T-helper 1 cell (primary cell): ENCODE measurements at places on chromosomes 2 and 18.

GRCh38 chr18:79241755-79242154 lies 154.0 kb upstream of the NFATC1 start:
- DNase-seq: no peak

- DNase-seq: no peak
These were observed 19.5 kb upstream of the AGXT start for GRCh38 chr2:240848900-240849680.

DNA sequence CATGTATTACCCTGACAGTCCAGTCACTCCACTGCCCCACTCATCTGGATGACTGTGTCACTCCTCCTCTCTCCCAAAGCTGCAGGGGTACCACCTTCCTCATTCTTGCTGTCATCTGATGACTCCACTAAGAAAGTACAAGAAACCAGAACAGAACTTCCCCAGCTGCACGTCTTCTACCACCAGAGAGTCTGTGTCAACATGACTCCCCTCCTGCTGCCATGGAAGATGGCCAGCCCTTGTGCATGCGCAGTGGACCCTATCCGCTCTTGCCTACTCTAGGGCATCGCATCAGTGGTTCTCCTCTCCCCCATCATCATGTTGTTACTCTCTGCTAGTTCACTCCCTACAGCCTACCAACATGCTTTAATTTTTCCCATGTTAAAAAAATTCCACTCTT lies 14.5 kb upstream of the ST8SIA3 start:
- no peak for DNase-seq

DNA sequence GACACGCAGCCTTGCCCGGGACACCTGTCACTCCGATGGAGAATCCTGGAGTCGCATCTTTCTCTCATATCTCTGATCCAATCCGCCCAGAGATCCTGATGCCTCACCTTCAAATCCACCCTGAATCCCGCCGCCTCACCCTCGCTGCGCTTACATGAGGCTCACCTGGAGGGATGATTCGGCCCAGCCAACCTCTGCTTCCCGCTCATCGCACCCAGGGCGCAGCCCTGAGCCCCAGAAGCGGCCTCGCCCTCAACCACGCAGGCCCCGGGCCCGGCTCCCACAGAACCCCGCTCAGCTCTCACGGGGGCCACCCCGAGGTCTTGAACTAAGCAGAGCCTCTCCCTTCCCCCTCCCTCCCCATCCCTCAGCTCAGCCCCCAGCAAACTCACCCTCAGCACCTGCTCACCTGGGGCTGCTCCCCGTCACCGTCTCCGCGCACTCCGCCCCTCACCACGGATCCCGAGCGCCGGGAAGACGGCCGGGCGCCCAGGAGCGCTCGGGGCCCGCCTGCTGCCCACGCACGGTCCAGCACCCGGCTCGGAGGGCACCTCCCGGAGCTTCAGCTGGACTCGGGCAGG lies 160.0 kb downstream of the NDUFA10 start:
- no peak for DNase-seq

GRCh38 chr2:156083763-156084493 lies 248.6 kb downstream of the NR4A2 start:
- no peak for DNase-seq

DNA sequence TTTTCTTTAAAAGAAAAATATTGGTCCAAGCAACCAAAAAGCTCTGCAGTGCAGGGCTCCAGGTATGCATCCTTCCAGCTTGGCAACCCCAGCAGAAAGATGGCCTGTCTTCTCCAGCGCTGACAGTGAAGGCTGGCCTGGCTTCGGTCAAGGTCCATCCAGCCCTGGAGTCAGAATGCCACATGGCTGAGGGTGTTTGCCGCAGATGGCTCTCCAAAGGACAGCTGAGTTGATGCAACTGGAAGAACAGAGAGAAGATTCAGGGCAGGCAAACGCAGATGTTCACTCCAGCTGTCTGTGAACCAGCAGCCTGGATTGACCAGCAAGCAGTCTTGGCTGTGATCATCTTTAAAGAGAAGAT lies 51.4 kb downstream of the MARCO start:
- DNase-seq: no peak

DNA sequence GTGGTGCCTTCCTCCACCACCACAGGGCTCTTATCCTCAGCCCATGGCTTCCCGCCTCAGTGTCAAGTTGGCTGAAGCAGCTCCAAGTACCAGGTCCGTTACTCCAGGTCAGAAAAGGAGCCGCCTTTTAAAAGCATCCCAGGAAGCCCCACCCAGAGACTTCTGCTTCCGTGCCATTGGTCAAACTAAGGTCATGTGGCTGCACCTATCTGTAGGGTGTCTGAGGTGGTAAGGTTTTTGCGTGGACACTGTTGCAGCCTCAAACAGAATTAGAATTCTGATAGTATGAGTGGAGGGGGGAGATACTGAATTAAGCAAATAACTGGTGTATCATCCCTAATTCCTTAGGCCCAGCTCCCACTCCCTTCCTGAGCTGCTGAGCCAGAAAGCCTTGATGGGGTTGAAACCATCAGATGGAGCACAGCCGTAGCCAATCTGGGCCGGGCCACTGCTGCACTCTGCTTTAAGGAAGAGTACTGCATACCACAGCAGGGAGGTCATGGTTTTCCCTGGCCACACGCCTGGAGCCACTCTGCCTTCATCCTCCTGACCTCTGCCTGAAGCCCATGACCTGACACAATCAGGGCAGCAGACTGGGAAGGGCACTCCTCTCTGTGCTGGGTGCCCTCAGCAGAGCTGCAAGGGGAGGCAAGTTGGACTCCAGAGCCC lies 8.4 kb downstream of the TMEM247 start:
- no peak for DNase-seq

DNA sequence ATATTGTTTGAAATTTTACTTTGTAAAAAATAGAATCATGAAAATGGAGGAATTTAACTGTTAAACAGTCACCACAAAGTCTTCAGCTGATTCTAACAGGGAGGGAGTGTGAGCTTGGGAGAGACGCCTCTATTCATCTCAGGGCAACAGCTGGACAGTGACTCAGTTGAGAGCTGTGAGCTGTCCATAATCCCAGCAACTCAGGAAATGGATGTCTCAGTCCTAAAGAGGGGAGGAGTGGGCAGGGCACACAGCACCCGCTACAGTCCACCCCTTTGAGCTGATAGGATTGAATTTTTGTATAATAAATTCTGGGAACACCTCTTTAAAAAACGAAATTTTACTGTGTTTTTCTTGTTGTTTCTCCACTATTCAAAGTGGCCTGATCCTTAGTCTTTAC lies 255.1 kb upstream of the THUMPD2 start:
- DNase-seq: no peak

DNA sequence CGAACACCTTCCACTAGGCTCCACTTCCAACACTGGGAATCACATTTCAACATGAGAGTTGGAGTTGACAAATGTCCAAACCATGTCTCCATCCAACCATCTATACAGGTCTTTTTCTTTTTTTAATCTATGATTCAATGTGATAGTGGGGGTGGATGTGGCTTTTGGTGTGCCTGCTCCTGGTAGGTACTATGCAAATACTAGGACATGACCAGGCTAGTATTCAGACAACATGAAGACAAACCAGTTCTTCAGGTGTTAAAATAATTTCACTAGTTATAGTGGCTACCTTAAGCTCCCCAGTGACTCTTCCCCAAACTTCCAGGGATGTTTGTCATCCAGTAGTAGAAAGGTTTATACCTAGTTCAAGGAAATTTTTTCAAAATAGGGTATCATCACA lies 387.5 kb downstream of the CDH2 start:
- DNase-seq: no peak

DNA sequence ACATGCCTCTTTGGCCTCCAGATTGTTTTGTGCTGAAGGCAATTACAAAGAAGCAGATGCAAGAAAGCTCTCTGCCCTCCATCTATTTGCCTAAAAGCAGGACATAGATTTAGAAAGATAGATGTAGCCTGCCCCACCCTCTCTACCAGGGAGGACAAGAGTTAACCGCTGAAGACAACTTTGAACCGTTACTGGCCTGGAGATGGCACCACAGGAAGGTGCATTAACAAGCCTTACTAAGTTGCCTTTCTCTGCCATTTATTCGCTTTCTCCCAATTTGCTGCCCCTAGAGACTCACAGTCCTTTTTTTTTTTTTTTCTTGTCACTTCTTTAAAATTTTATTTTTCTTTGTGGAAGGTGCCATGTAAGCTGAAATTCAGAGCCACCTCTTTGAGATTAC lies 28.8 kb upstream of the RMDN2 start:
- DNase-seq: no peak

DNA sequence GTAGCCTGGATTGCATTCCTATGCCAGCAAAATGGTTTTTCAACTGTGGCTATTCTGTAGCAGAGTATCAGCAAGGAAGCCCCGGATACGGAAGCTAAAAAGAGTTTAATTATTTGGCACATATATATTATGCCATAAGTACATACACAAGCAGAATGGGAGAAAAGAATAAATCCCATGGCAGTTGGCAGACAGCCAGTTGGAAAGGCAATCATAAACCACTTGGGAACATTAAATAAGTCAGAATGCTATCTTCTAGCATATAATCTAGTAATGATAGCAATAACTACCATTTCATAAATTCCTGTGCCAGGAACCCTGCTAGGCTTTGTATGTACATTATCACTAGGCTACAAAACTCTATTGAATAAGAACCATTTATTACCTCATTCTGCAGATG lies 26.0 kb downstream of the GALNT5 start:
- DNase-seq: no peak

GRCh38 chr2:233260661-233261060 lies 9.2 kb downstream of the ATG16L1 start:
- no peak for DNase-seq

DNA sequence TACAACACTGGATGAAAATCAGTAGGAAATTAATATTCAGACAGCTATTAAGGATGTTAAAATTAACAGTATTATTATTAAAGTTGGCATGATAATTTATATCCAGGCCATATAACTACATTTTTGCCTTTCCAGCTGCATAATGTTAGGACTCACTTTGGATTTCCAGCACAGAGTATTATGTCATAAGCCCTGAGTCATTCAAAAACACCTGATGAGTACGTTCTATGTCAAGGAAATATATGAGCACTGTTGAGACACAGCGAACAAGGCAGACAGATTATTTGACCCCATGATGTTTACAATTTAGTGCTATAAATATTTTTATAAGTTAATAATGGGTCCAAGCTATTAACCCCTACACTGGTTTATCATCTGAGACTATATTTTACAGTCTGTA lies 59.8 kb upstream of the RIT2 start:
- no peak for DNase-seq

- no peak for DNase-seq
These were observed 27.9 kb upstream of the CCBE1 start for GRCh38 chr18:59725142-59725541.

- peak; percentile 12 for DNase-seq
These were observed at the start of gene LAMA3 for GRCh38 chr18:23689031-23689615. Gene LAMA3 (plus strand): TSS chr18:23689453. CDS start chr18:23689684, 231 bp downstream.

DNA sequence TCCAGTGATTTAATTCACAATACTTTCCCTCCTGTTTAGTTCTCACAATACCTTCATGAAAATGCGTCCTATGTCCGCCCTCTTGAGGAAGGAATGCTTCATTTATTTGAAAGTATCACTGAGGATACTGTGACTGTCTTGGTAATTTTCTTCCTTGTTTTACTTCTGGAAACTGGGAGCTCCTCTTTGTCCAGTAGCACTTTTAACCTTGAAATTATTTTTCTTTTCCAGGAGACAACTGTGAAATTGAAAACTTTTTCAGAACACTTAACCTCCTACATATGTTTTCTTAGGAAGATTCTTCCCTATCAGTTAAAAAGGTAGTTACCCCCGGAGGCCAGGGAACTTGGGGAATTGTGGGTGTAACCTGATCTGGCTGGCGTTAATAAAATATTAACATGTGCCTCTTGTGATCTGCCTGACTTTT lies 58.9 kb upstream of the STON1 start:
- DNase-seq: no peak

- DNase-seq: no peak
These were observed 60.1 kb upstream of the YWHAQ start for GRCh38 chr2:9690716-9691498.

GRCh38 chr2:121598087-121598486 lies 51.2 kb downstream of the CLASP1 start:
- DNase-seq: no peak

DNA sequence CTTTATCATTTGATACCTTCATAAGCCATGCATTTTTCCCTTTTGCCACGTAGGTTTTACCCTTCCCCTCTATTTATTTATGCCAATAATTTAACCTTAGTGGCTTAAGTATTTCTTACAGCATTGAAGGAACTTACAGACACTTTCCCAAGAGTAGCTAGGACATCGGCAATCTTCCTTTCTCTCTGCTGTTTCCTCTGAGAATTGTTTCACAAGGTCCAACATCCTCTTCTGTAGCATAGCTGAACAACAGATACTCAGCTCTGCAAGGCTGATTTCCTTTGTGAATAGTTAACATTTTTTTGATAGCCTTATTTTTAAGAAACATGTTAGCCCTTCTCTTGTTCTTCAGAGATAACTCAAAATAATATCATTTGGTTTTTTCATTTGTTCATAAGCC lies 1.1 kb upstream of the GCA start:
- no peak for DNase-seq

DNA sequence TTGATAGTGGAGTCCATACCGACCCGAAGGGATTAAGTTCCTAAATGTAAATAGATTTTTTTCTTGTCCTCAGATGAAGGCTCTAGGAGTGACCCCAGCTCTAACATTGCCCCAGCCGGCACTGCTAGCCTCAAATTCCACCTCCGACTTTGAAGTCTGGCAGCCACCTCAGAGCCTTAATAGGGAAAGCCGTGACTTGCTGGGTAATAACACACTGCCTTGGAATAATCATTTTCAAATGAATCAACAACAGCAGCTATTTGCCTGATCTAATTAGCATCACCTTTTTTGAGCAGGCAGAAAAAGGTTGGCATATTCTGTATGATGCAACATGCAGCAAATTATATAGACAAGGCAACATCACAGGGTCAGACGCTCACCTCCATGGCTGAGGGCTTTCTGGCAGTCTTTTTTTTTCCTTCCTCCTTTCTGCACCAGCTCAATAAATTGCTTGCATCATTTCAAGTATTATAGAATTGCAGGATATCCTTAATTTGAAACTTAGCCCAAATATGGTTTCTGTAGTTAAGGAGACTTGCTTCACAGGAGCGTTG lies 276.5 kb upstream of the ATP5MC3 start:
- DNase-seq: no peak

DNA sequence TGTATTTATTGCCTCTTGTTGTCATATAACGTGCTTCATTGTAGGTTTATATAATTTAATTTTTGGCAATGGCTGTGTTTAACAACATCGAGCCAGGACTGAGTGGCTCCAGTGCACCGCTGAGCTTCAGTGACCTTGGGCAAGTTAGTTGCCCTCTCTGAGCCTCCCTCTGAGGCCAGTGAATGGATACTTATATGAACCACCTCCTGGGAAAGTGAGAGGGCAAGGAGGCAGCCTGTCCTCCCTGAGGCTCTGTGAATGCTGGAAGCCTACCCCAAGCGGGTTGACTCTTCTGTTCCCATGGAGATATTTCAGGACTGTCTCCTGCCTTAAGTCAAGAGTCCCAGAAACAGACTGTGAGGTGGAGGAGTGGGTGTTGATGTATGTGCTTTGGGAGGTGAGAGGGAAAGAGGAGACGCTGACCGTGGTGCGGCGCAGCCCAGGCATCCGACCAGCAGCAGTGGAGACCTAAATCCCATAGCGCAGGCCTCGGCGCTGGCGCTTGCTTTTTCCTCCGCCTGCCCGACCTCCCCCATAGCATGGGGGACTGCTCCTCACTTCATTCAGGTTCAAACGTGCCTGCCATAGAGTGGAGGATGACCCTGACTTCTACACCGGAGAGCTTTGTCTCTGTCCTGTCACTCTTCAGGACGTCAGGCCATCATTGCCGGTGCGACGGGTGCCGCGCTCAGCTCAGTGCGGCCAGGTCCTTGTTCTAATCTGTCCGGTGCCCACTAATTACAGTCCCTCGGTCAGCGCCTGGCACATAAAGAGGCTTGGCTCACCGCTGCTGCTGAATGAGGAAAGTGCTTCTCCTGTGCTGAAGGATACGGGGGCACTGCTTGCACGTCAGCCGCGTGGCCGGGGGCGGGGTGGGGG lies 167.3 kb upstream of the HS6ST1 start:
- no peak for DNase-seq
